ENCODE measurements at places on chromosomes 7 and 10.

DNA sequence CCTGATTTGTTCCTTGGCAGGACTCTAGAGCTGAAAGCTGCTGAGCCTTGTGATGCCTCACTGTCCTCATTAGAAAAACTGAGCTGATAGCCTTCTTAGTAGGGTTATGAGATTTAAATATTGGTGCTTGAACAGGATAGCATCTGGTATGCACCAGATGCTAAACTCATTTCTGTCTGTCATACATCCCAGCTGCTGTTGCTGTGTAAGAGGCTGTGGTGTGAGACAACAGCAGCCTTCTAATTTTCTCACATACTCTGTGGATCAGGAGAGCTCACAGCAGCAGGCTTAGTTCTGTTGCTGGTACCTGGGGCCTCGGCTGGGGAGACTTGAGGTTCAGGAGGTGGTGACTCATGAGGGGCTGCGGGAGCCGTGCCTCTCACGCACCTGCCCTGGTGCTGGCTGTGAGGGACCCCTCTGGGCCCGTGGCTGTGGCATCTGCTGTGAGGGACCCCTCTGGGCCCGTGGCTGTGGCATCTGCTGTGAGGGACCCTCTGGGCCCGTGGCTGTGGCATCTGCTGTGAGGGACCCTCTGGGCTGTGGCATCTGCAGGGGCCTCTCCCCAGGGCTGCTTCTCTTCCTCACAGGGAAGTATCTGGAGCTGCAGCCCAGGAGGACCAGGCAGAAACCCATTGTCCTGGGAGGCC is 12.5 kb downstream of the DYNC2I1 start:
- DNase-seq = no peak

GRCh38 chr10:103793920-103794883 is 61.2 kb downstream of the SH3PXD2A start:
- no peak for DNase-seq

GRCh38 chr10:119715628-119716505 is 10.0 kb upstream of the INPP5F start:
- DNase-seq = no peak

GRCh38 chr7:50272808-50273207 is 31.7 kb upstream of the IKZF1 start:
- no peak for DNase-seq

DNA sequence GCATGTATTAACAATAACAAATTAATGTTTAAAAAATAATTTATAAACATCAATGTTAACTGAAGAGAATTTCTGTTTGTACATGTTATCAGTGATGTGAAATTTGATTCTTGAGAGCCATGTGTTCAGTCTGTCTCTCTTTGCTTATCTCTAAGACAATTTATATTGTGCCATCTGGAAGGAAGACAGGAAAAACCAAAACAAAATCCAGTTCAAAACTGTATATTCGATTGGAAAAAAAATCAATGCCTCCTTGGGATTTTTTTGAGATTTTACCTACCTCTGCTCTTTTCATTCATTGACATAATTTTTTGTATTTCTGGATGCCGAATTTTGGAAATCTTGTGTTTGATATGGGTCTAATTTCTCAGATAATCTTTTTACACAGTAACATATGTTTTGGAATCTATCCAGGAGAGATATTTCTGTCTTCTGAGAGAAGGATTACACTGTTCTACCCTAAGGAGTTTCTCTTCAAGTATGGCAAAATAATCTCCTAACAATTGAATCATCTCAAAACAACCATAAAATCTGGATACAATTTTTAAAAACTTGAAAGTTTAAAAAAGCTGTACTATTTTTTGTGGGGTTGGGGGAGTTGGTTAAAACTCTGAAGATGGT is 311.9 kb upstream of the GNAI1 start:
- no peak for DNase-seq

DNA sequence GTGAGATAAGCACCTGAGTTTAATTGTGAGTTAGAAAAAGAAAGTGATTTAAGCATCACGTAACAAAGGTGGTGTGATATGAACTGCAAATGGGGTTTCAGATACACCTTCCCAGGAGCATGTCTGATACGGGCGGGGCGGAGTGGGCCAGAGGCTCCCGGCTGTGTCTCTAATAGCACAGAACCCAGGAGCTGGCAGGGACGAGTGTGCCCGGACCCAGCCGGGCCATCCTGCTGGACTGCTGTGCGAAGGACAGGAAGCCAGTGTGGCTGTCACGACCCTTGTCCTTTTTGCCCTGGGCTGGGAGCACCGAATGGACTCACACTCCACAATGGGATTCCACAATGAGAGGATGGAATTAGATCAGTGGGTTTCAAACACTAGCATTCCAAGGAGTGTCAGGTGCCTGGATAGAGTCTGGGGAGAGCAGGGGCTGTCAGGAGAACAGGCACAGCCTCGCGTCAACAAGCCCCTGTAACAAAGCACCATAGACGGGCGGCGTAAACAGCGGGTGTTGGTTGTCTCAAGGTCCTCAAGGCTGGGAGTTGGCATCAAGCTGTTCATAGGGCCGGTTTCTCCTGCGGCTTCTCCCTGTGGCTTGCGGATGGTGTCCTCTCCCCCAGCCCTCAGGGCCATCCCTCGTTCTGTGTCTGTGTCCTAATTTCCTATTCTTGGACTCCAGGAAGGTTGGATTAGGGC is 242.6 kb upstream of the PITRM1 start:
- DNase-seq = no peak

- DNase-seq = no peak
These were observed 136.4 kb upstream of the MDFIC start for GRCh38 chr7:114785496-114785895.

DNA sequence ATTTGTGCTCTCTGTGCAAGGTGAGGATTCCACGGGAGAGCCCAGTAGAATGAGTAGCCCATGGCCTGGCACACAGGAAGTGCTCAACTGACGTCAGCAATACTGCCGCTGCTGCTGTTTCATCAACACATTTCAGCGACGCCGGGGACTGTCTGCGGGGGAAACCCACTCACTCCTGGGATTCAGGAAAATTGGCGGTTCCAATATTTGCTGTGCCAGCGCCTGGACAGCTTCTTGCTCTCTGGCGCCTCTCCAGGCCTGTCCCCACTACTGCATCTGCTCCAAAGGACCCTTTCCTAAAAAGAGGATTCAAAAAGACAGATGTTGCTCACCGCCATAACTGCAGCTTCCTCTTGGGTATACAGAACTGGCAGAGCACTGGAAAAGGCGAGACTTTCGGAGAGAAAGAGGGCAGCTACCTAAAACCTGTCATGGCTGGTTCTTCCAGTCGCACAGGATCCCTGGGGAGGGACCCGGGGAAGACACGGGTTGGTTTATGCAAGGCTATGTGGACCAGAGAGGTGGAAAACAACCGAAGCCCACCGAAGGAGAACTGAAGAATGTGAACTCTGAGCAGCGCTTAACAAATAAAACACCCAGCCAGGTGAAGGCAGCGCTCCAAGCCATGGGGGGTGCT is 39.7 kb upstream of the ENO4 start:
- no peak for DNase-seq

GRCh38 chr7:43905956-43906330 is 453 bp downstream of the URGCP start:
- no peak for DNase-seq

DNA sequence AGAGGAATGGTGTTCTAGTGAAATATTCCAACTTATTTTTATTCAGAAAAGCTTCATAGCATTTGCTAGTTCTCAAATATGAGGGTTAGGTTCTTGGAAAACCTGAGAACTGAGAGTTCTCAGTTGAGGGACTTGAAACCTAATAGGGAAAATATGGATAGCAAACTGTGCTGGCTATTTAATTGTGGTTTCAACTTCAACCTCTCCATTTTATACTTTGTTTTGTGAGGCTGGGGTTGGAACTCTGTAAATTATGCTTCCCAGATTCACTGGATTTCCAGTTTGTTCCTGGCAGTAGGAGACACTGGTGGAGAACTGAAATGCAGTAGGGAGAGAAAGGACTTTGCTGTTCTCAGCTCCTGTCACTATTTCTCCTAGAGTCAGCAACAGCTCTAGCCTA is 52.7 kb downstream of the CDK14 start:
- no peak for DNase-seq

GRCh38 chr7:124784879-124785818 is 19.6 kb upstream of the GPR37 start:
- DNase-seq = no peak

- no peak for DNase-seq
These were observed 44.9 kb downstream of the FAS start for GRCh38 chr10:89035461-89035860.

DNA sequence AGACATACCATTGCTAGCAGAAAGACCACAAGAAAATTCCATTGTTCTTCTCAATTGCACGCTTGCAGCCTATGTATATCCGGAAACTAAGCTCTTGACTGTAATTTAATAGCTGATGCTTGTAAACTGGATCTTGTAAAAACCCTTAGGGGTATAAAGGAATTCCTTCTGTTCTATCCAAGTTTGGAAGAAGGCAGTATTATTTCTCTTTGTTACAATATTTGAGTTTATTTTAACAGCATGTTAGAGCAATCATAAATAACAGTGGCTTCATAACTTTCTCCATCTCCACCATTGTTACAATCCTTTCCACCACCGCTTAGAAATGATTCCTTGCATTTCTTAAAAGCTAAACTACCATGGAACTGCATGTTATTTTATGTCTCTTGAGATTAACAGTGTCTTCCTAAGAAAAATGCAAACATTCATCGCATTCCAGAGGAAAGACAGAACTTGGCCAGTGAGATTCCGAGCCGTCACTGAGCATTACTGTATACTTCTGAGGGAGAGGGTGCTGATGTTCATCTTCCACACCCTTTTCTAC is 92.5 kb downstream of the TRIL start:
- DNase-seq = no peak

GRCh38 chr10:122255509-122256301 is 15.4 kb upstream of the BTBD16 start:
- no peak for DNase-seq

- DNase-seq = no peak
These were observed 119.4 kb downstream of the POLR1F start for GRCh38 chr7:19589446-19589845.

- DNase-seq = no peak
These were observed 316.7 kb downstream of the CCDC3 start for GRCh38 chr10:12684784-12685183.

DNA sequence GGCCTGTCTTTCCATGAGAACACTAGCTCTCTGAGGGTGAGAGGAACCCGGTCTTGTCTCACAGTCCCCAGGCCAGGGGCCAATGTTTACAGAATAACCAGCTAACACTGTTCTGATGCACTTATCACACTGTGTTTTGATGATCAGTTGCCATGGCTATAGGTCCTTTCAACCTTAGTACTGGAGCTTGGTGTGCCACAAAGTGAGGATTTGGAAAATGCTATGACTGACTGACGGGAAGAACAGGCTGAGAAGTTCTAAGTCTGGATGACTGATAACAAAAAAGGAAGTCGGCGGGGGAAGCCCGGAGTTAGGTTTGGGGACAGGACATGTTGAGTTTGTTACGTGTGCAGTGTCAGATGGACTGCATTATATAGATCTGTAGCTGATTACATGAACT is 141.8 kb downstream of the CTTNBP2 start:
- DNase-seq = no peak

- DNase-seq = no peak
These were observed 70.0 kb upstream of the MAGI2 start for GRCh38 chr7:79523436-79523835.

- DNase-seq = no peak
These were observed 28.5 kb downstream of the NUDT1 start for GRCh38 chr7:2270495-2270894.

DNA sequence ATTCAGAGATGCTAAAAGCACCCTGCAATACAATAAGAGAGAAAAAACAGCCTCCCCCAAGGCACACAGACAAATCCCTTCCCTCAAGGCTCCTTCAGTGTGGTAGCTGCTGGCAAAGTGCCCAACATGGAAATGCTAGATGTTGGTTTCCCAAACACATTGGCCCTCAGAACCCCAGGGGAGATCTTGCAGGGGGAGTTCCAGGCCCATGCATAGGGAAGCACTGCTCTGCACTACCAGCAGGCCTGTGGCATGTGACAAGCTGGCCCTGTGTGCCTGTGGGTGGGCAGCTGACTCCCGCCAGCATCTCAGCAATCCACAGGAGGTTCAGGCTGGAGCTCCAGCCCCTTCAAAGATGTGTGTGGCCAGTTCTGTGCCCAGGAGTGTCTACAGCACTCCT is 16.8 kb upstream of the CSGALNACT2 start:
- DNase-seq = peak; percentile 24

- no peak for DNase-seq
These were observed 32.7 kb downstream of the ABCB5 start for GRCh38 chr7:20647908-20648776.

- no peak for DNase-seq
These were observed 225.0 kb downstream of the CACNB2 start for GRCh38 chr10:18364987-18365775.

GRCh38 chr10:1468811-1469210 is 268.5 kb downstream of the ADARB2 start:
- no peak for DNase-seq

DNA sequence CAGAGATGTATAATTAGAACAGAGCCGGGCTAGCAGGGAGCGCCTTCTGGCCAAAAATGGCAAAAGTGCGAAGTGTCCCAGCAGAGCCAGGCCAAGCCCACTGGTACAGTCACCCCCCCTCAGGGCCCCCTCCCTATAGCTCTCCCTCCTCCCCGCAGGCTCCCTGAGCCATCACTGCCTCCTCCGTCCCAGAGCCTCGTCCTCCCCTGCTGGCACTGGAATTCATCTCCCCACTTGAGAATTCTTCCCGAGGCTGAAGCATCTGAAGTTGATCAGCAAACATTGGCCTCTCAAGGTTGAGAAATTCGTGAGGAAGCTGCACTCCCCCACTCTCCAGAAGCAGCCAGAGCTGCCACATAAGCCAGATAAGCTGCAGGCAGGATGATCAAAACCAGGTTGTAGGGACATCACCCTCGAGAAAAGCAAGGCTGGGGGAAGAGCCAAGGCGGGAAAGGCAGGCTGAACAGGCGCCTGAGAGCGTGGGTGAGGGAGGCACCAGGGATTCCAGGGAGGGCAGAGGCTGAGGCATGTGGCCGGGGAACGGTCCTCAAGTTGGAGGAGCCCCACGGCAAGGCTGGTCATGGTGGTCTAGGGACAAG is 23.4 kb downstream of the CAMK2G start:
- DNase-seq = no peak

DNA sequence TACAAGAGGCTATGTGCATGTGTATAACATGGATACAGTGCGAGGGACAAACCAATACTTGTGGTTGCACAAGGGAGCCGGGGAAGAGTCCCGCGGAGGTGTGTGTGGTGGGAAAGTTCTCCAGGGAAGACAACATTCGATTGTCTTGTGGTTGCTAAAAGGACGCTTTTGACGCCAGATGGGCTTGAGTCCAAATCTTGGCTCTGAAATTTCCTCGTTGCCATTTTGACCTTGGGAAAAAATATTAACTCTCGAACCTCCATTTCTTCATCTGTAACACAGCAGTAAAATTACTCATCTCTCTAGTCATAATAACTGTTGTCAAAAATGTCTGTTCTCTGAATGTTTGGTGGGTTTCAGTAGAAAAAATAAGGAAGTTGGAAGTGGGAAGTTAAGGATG is 16.5 kb downstream of the PLXDC2 start:
- DNase-seq = no peak
